Activated T-cell treated with anti-CD3 and anti-CD28 coated beads, Interleukin-2, amount 50 U/mL, for 4 hours (primary cell): ENCODE measurements at places on chromosomes 5 and 9. TPM values are rescaled to one million over a fixed set of nuclear protein-coding genes. Genes with fewer than 3 reads are reported as not detected.

GRCh38 chr5:123090661-123091297 is 1.7 kb downstream of the PRDM6 start:
- DNase-seq: no peak

DNA sequence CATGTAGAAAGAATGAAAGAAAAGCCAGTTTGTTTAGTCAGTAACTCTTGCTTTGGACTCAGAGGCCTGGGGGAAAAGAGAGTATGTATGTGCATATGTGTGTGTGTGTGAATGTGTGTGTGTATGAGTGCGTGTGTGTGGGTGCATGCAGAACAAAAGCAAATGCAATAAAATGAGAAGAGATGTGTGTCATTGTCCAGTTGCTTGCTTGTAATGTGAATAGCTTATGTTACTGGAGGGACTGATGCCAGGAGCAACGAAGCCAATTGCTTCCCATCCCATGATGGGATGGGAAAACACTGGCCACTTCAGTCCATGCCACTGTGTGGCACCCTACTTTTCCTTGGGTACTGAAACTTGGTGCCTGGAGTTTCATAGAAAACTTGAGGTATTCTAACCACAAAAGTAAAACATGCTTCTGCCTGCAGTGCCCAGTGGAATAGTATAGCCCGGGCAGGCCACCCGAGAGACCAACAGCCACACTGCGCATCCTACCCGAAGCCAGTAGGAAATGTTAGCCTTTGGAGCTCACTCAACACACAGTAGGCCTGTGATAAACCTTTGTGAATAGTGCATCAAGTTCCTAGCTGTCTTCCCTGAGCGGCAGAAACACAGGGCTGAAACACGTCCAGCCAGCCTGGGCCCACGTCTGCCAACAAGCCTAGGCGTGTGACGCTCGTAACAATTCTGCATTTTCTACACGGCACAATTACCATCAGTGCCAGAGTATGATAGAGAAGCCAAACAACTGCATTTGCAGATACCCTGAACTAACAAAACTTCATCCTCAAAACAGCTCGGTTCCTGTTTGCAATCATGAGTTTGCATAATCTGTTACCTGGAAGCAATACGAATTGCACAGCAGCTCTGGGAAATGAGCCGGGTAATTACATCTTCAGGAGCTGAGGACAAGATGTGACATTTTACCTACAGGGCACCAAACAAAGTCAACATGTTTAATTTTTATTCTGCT is 198.1 kb downstream of the SYK start:
- no peak for DNase-seq

DNA sequence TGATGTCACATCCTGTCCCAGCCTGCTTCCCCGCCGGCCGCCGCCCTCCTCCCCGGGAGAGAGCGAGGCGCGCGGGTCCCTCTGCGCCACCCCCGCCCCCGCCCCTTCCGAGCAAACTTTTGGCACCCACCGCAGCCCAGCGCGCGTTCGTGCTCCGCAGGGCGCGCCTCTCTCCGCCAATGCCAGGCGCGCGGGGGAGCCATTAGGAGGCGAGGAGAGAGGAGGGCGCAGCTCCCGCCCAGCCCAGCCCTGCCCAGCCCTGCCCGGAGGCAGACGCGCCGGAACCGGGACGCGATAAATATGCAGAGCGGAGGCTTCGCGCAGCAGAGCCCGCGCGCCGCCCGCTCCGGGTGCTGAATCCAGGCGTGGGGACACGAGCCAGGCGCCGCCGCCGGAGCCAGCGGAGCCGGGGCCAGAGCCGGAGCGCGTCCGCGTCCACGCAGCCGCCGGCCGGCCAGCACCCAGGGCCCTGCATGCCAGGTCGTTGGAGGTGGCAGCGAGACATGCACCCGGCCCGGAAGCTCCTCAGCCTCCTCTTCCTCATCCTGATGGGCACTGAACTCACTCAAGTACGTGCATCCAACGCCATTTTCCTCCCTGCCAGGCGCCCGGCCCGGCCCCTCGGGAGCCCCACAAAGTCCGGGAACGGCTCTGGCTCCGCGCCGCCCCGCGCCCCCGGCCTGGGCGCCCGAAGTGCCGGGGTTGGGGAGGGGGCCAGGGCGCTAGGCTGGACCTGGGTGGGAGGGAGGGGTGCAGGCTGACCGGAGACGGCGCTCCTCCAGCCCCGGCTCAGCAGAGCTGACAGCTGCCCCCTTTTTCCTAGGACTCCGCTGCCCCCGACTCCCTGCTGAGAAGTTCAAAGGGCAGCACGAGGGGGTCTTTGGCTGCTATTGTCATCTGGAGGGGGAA is 12.0 kb upstream of the OLFM1 start:
- no peak for DNase-seq

- DNase-seq: no peak
Observed at GRCh38 chr5:95794070-95794516, 28.4 kb downstream of the GLRX start.

DNA sequence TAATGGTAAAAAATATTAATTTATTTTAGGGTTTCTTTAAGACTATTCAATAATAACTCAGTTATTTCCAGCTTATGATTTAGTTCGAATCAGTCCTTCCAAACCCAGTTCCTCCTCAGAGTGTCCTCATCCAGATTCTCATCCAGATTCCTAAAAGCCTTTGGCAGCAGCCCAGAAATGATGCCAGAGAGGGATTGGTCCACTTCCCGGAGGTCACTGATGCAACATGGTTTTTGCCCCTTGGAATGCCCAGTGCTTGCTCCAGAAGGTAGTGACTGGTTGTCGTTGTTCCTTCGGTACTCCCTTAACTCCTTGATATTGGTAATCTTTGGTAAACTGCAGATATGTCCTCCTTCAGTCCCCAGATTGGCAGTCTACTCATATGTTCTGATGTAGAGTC is 493.1 kb upstream of the DMAC1 start:
- no peak for DNase-seq

DNA sequence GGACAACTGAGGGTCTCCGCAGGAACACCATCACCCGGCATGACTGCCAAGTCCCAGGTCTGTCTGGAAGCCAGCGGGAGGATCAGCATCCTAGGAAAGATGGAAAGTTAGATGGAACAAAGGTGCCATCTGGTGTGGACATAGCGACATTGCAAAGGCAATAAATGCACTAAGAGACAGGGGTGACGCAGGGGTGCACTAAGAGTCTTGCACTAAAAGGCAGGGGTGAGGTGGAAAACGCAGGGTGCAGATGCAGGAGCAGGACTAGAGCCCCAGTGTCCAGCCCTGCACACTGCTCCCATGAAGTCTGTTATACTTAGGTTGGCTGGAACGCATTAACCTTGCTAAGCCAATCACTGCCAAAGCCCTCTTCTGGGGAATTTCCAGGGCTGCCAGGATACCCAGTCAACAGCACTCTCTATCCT is 15.5 kb downstream of the ATOX1 start:
- no peak for DNase-seq

- no peak for DNase-seq
Observed at GRCh38 chr5:138389332-138389731, 36.8 kb downstream of the KDM3B start.

DNA sequence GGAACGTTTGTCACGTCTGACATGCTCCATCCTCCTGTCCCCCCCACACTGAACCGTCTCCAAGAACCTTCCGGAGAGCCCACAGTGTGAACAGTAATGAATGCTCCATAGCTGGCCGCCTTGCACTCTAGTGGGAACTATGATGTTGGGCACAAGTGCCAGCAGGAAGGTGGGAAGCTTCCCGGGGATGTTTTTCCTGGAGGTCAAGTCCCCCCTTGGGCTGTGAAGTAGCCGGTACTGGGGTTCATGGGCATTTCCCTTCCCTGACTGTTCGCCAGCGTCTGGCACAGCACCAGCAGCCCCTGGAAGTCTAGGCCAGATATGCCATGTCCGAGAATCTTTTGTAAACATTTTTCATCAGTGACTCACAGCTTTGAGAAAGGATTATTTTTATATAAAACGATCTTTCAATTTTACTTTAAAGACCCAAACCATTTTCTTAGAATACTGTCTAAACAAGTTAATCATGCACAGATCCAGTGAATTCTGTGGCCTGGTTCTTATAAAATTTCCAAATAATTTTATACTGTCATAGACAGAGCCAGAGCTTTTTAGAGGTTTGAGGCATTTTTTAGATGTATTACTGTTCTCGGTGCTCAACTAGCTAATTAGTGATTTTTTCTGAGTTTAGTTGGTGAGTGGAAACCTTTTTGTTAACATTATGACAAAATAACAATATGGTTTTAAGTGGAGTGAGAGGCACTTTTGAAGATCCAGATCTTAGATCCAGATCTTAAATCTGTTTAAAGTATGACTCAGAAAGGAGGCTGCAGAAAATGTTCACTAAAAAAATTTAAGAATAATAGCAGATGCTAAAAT is 11.6 kb downstream of the ABL1 start:
- DNase-seq: no peak

GRCh38 chr9:91756510-91756780 is 193.6 kb downstream of the ROR2 start:
- DNase-seq: no peak

- peak; percentile 78 for DNase-seq
Observed at GRCh38 chr9:115013998-115014397, 83.6 kb upstream of the TNFSF8 start.

GRCh38 chr5:135322271-135322670 is 76.8 kb downstream of the MACROH2A1 start:
- DNase-seq: no peak

SLC38A9 gene
- total RNA-seq: 15.1 TPM

ADRB2 gene
- 0.26 TPM for total RNA-seq

NOP16 gene
- 247 TPM for total RNA-seq

LECT2 gene
- total RNA-seq: not detected

FGF10 gene
- not detected for total RNA-seq

DDX4 gene
- total RNA-seq: 0.48 TPM

SLC25A2 gene
- not detected for total RNA-seq

OR1Q1 gene
- total RNA-seq: not detected
